ENCODE measurements at places on chromosomes 2 and 18.

DNA sequence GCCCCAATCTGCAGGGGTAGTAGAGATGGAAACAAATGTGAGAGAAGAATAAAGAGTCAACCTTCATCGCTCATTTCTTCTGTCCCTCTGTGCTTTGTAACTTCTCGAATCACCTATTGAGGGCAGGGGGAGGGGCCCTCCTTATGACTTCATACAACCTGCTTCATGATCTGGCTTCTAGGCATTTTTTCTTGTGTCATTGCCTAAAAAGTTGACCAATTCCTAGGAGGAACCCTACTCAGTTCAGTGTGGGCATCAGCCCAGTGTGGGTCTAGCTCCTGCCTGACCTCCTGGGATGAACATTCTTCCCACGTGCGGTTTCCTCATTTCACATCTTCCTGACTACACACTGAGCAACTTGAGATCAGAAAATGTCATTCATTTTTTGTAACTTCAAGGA, 46.3 kb upstream of the CREB1 start:
- no peak for DNase-seq

DNA sequence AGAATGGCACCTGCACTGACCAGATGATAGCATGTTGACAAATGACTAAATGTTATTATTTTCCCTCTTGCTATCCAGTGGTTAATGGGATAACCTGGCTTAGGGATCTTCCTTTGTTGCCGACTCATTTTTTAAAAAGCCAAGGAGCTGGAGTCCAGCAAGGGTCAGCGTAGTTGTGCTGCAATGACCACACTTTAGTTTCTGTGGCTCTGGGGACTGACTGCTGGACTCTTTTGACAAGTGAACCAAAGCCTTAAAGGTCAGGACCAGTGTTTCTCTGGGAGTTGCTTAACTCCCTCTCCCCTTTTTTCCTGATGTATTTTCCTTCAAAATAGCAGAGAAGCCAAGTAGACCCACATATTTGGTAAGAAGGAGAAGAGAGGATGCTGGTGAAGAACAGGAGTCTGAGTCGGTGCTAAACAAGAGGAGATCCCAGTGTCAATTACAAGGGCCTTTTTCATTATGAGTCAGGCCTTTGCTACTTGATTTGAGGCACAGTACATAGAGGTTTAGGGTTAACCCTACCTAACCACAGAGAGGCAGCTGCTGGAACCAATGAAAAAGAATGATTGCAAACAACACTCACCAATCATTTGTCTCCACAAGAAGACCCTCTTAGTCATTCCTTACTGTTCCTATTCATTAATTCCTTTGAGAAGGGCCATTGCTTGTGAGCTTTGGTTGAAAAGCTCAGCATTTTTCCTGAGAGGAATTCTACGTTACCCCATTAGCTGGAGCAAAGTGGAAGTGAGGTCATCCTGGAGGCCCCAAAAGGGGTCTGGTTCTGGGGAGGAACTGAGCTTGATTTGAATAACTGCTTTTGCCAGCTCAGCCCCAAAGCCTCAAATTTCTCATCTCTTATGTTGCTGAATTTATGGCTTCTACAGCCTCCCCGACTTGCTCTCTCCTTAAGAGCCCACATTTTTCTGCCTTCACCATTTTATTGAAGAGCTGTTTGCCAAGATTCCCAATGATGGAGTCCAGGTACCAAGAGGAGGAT, 137.6 kb upstream of the HNMT start:
- DNase-seq, result peak; percentile 4

GRCh38 chr2:144466637-144467036, 53.3 kb downstream of the ZEB2 start:
- DNase-seq, result no peak

DNA sequence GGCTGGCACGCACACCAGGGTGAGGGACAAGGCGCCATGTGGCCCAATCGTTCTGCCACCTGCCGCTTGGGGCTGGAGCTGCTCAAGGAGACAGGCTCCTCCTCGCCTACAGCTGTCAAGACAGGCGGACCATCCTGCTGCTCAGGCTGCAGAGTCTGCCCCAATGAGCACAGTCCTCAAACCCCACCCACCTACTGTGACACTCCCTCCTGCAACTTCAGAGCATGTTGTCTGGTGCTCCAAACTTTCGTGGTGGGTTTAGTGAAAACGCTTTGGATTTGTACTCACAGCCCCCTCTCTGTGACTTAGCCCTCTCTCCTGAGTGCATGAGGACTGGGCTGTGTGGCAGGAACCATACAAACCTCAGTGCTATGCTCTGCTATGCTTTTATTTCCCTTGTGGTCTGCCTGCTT, 23.2 kb upstream of the SLC35F6 start:
- DNase-seq, result no peak

DNA sequence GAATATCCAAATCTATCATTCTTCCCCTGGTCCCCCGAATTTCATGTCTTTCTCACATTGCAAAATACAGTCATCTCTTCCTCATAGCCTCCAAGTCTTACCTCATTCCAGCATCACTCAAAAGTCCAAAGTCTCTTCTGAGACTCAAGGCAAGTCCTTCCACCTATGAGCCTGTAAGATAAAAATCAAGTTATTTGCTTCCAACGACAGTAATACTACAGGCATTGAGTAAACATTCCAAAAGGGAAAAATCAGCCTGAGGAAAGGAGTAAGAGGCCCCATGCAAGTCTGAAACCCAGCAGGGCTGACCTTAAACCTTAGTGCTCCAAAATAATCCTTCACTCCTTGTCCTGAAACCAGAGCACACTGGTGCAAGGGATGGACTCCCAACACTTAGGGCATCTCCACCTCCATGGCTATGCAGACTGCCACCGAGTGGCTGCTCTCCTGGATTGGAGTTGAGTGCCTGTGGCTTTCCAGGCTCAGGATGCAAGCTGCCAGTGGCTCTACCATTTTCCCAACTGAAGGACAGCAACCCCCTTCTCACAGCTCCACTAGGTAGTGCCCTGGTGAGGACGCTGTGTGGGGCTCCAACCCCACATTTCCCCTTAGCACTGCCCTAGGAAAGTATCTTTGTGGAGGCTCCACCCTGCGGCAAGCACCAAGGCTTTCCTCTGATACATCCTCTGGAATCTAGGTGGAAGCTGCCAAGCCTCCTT, 16.3 kb downstream of the DTNA start:
- DNase-seq, result no peak

- DNase-seq, result no peak
These were observed 12.6 kb upstream of the LONRF2 start for GRCh38 chr2:100334929-100335328.

- no peak for DNase-seq
These were observed 97.1 kb downstream of the INHBB start for GRCh38 chr2:120442923-120443571.

DNA sequence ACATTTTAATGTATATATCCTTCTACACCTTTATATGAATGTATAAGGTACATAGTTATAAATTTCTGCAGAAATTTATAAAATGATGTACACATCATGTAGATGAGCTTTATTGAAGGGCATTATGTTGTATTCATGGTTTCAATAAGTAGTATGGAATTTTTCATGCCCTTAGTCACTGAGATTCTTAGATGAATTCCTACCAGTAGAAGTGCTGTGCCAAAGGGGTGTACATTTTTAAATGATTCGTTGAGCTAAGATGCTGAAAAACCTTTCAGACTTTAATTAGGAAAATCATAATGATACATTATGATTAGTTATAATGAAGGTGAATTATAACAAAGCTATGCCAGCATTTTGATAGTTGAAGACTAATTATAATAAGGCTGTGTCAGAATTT, 115.2 kb downstream of the ZNF236 start:
- no peak for DNase-seq

GRCh38 chr2:197615016-197615652, 60.3 kb downstream of the RFTN2 start:
- DNase-seq, result no peak

GRCh38 chr18:47987388-47987699, 56.9 kb upstream of the SMAD2 start:
- no peak for DNase-seq

- DNase-seq, result no peak
These were observed 8.8 kb downstream of the IAH1 start for GRCh38 chr2:9483107-9483506.

- no peak for DNase-seq
These were observed 46.1 kb upstream of the GRHL1 start for GRCh38 chr2:9905413-9905812.

- no peak for DNase-seq
These were observed 10.6 kb upstream of the IHH start for GRCh38 chr2:219071131-219071816.

DNA sequence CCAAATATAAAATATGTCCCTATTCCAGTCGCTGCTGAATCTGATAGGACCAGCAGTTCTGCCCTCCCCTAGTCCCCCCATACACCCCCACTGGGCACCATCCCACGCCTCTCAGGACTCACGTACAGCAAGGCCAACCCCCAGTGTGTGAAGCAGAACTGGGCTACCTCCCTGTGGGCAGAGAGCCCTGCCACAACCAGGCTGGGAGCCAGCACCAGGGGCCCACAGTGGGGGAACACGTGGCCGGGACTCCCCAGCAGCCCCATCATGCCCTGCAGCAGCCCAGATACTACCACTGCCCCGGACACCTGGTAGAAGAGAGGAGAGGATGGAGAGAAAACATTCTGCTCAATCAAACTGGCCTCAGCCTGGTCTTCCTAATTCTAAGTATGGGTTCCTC, 1.3 kb downstream of the SLC23A3 start:
- peak; percentile 26 for DNase-seq

- DNase-seq, result no peak
These were observed 50.8 kb upstream of the PEX13 start for GRCh38 chr2:60966507-60967405.

DNA sequence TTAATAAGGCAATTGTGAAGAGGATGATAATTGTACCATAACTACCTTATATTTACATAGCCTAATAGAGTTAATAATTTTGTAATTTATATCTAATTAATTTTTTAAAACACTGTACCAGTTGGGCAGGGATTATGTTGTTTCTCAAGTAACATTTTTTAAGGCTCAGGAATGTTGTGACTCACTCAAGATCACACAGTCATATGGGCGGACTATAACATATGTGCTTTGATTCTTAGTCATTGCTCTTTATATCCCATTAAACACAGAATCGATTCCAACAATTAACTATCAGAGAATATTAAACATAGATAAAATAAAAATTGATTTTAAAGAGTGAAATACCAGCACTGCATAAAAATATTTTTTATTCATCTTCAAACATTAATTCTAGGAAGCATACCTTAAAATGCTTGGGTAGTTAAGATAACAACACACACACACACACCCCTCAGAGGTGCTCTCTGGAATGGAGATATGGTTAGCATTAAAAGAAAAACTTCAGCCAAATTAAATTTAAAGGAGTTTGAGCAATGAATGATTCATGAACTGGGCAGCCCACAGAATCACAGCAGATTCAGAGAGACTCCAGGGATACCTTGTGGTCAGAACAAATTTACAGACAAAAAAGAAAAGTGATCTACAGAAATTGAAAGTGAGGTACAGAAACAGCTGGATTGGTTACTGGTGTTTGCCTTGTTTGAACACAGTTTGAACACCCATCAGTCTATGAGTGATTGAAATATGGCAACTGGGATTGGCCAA, 869.4 kb upstream of the ID2 start:
- no peak for DNase-seq

DNA sequence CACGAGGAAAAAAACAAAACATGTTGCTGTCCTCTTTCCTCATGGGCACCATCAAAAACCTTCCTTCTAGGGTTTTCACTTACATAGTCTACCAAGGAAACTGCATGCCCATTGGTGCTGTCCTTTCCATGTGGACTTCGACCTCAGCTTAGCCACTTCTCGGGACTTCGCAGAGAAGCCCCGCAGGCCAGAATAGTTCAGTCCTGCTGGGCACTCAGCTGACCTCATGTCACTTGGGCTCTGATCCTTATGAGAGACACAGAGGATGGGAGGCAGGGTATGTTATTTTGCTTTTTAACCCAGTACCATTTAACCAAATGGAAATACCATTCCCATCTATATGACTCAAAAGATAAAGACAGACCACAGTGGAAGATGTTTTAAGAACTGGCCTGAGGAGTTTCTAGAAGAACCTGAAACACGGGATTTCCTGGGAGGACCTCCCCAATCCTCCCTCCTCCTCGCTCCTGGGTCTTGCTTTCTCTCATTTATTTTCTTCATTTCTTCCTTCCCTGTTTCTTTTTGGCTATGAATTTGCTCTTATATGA, 28.4 kb downstream of the AAK1 start:
- DNase-seq, result no peak

- DNase-seq, result no peak
These were observed 182.7 kb downstream of the LRATD1 start for GRCh38 chr2:14815201-14815600.

DNA sequence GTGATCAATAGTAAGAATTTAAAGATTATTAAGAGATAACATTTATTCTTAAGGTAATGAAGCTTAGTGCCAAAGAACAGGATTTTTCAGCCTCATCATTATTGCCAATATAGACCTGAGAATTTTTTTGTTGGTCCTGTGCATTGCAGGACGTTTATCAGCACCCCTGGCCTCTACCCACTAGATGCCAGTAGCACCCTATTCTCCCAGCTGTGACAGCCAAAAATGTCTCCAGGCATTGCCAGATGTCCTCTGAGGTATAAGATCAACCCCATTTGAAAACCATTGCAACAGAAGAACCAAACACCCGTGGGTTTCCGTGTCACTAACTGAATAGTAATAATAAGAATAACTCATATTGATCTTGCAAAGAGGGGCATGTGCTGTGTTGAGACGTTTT, 700.0 kb upstream of the SOX11 start:
- DNase-seq, result no peak

DNA sequence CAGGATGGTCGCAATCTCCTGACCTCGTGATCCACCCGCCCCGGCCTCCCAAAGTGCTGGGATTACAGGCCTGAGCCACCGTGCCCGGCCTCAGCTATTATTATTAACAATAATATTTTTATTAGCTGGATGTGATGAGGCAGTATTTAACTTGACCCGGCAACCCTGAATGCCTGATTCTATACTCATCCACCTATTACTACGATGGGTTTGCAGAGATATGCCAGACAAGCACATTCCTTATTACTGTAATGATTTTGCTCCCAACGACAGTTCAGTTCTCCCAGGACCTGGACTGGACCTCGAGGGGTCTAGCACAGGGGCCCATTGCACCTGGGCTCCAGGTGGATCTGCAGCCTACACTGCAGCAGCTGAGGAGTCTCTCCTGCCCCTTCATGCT, 32.6 kb downstream of the BMP10 start:
- DNase-seq, result no peak

DNA sequence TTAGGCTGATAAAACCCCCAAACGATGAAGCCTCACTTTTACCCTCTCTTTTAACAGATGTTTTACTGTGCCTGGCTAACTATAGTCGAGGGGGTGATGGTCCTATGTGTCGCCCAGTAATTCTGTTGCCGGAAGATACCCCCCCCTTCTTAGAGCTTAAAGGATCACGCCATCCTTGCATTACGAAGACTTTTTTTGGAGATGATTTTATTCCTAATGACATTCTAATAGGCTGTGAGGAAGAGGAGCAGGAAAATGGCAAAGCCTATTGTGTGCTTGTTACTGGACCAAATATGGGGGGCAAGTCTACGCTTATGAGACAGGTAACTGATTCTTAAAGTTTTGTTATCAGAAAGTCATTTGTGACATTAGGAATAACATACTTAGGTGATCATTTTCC, 20.4 kb downstream of the MSH6 start:
- no peak for DNase-seq
